ENCODE measurements at places on chromosomes 2 and 18.

DNA sequence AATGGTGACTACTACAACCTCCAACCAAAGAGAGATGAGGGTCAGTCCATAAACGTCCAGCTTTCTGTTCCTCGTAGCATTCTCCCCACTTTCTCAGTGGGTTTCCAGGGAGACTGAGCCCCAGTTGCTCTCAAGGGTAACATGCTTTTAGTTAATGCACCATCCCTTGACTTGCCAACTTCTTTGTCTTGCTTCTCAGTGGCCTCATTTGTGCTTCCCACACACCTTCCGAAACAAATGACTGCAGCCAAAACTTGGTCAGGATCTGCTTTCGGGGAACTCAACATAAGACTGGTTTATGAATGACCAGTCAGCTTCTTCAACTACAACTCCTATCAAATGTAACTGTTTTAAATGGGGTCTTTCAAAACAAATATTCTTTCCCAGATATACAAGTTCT lies 94.1 kb downstream of the COL6A3 start:
- DNase-seq: no peak

DNA sequence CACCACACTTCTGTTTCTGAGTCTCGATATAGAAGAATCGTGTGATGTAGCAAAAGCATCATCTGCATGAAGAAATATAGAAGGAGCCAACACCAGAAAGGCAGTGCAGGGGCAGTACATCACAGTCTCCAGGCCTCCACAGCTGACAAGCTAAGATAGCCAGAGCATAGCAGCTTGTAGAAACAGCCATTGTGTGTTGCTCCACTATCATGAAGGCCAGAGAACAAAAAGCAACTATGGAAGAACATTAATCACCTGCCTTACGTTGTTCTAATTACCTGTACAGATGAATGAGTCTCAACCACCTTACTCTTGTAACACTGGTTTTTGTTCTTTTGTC lies 129.0 kb downstream of the RND3 start:
- DNase-seq: no peak

- DNase-seq: no peak
These were observed 62.1 kb upstream of the TCF7L1 start for GRCh38 chr2:85071096-85071495.

- DNase-seq: no peak
These were observed 10.6 kb downstream of the VAPA start for GRCh38 chr18:9924371-9924943.

DNA sequence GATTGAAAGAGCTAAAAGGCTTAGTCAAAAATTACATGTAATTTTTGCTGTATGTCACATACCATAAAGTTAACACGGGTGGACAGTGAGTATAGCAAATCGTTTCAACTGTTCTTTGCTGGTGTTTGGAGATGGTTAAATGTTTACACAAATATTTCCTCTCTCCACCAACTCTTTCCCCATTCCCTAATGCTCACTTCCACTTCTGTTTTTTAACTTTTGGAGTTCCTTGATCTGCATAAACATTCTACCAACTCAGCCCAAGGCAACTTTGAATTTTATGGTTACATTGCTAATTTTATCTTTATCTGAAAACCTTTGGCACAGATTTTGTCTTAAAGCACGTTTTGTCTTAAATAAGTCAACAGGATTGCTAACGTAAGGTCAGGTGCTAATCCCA lies 1.9 kb upstream of the SPOPL start:
- DNase-seq: no peak

GRCh38 chr2:28428486-28428885 lies 35.8 kb downstream of the FOSL2 start:
- no peak for DNase-seq

DNA sequence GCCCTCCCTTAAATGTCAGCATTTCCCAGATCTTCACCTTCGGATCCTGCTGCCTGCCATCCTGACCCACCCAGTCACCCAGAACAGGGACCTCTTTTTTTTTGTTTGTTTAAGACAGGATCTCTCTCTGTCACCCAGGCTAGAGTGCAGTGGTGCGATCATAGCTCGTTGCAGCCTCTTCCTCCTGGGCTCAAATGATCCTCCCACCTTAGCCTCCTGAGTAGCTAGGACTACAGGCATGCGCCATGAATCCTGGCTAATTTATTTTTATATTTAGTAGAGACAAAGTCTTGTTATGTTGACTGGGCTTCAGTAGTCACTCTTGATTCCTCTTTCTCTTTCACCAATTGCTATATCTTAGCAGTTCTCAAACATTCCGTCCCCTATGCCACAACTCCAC lies 39.0 kb downstream of the INSIG2 start:
- no peak for DNase-seq

GRCh38 chr2:45466053-45466452 lies 145.0 kb downstream of the SRBD1 start:
- DNase-seq: no peak

- DNase-seq: no peak
These were observed 181.0 kb downstream of the TFCP2L1 start for GRCh38 chr2:121103960-121104359.

DNA sequence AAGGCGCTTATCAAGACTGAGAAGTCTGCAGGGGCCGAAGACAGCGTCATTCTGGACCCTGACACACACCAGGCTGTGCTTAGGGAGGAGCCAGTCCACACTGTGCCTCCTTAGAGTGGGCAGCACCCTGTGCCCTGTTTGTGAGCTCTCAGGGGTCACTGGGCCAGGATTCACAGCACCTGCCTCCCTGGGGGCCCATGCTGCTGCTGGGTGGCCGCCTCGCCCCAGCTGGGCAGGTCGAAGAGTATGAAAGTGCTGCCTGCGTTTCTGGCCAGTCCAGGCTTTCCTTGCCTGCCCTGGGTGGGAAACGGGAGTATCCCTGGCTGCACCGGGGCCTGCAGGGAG lies 15.4 kb upstream of the GPR55 start:
- DNase-seq: no peak

DNA sequence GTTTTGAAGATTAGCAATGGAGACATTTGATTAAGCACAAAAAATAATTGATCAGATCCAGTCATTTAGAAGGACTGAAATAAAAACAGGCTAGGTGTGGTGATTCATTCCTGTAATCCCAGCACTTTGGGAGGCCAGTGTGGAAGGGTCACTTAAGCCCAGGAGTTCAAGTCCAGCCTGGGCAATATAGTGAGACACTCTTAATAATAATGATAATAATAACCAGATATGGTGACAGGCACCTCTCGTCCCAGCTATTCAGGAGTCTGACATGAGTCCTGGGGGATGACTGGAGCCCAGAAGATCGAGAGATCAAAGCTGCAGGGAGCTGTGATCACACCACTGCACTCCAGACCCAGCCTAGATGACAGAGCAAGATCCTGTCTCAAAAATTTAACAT lies 3.5 kb upstream of the FN1 start:
- no peak for DNase-seq

- DNase-seq: no peak
These were observed 193.2 kb upstream of the TNP1 start for GRCh38 chr2:217052856-217053577.

DNA sequence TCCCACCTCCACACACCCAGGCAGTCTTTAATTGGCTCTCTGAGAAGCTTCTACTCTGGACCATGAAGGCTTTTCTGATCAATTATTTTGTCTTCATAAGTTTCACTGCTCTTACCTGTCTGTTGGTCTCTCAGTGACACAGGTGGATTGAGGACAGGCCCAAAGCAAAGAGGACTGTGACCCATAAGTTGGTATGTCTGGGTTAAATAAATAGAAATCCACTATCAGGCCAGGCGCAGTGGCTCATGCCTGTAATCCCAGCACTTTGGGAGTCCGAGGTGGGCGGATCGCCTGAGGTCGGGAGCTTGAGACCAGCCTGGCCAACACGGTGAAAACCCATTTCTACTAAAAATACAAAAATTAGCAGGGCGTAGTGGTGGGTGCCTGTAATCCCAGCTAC lies 2.7 kb upstream of the SLC16A14 start:
- no peak for DNase-seq

Measured in central memory CD4-positive, alpha-beta T cell (primary cell).